ENCODE measurements at places on chromosomes 11 and 22.

DNA sequence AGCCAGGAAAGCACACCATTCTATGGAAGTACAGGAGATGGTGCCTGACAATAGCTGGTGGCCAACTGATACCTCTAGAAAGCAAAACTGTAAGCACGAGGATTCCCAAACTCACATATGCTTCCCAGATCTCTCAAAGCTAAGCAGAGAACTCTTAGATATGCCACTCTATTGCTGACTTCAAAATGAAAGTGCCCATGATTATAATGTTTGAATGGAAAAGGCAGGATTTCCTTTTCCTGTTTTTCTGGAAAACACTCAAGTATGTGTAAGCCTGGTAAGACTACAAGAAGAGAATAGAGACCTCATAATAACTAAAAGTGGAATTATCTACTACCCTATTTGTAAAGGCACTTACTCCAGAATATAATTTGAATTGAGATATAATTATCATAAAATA lies 2.6 kb upstream of the CARD18 start:
- no peak for DNase-seq

GRCh38 chr11:134438542-134439537 lies 26.8 kb upstream of the B3GAT1 start:
- DNase-seq, result no peak

DNA sequence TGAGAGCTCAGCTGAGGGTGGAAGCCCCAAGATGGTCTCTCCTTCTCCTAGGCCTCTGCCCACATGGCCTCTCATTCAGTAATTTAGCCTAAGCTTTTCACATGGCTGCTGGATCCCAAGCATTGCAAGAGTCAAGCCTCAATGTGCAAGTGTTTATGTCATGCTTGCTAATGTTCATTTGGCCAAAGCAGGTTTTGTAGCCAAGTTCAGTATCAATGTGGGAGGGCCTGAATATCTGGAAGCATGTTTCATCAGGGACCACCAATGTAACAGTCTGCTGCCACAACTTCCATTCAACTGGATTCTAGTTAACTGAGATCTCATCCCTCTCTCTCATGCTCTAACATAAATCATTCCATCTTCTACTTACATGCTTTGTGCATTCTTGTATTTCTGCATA lies 8.5 kb upstream of the SYTL2 start:
- DNase-seq, result no peak

DNA sequence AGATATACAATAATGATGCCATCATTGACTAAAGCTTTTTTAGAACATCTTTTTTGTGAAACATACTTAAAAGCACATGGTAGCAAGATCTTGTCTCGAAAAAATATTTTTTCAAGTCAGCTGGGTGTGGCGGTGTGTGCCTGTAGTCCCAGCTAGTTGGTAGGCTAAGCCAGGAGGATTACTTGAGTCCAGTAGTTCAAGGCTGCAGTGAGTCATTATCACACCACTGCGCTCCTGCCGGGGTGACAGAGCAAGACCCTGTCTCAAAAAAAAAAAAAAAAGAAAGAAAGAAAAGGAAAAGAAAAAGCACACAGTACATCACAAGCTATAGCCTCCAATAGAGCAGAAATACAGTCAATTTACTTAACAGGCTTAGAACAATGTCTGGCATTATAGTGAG lies 37.0 kb downstream of the ENTHD1 start:
- DNase-seq, result no peak

DNA sequence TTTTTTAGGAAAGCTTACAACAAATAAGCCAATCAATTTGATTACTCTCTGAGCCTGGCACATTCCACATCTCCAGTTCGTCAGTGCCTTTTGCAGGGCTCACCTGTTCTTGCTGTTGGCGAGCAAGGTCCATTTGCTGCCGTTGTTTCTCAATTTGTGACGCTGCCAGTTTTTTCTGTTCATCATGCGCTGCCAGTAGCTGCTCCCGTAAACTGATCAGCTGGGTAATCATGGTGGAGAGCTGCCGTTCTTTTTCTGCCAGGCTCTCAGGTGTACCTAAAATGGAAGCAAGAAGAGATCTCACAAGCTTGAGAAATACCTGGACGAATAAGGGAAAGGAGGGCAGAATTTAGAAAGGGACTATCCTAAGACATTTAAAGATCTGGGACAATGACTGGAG lies 169.7 kb downstream of the SOX6 start:
- DNase-seq, result no peak

- peak; percentile 70 for DNase-seq
Measured at GRCh38 chr11:33829430-33830141, 55.3 kb upstream of the FBXO3 start.

GRCh38 chr11:78217650-78218541 lies 29.2 kb downstream of the USP35 start:
- DNase-seq, result no peak

DNA sequence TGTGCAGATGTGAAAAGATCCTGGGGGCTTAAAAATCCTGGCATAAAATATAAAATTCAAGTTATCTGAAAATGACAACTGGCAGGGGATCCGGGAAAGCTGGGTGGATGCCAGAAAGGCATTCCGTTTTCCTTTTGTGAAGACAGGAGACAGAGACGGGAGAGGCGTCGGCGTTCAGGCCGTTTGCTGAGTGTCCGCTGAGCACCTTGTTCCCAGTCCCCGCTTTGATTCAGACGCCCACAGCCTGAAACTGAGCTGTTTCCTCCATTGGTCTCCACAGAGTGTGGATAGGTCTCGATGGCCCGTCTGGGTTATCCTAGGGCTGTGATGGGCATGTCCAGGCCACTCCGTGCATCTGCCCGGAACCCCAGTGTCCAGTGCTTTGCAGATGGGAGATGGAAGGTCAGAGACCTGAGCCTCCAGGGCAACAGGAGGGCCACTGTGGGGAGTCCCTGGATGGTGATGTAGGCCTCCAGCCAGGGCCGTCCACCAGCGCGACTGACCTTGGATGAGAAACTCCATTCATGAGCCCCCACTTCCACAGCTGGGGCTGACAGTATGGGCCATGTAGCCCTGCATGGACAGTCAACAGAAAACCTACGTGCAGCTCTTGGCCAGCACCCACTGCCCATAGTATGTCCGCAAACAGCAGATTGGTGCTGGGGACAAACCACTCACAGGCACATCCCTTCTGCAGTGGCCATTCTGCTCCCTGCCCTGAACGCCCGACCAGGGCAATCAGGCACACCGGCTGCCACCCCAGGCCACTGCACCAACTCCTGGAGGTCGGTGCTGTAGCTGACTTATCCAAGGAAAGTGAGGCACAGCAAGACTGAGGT lies 11.6 kb downstream of the MRGPRF start:
- DNase-seq, result no peak

- no peak for DNase-seq
Measured at GRCh38 chr11:122354025-122354697, 238.1 kb upstream of the BLID start.

GRCh38 chr11:47768101-47768612 lies 1.0 kb upstream of the FNBP4 start:
- peak; percentile 75 for DNase-seq

DNA sequence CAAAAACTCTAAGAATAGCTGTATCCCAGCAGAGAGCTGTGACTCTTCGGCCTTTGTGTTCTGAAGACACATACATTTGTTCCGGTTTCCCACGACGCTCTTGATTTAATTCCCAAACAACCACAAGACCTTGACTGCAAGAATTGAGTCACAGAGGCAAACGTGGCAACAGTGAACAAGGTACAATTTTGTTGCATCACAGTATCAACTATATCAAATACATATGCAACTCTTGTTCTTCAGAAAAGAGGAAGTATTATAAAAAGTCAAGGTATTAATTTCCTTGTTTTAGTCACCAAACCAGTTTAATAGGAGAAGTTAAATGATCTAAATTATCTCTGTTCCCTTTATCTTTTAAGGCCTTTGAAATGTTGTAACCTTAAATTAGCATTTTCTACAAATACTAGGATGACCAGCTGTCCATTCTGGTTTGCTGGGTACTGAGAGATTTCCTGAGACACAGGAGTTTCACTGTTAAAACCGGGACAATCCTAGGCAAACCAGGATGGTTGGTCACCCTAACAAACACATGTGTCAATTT lies 11.1 kb downstream of the HPS5 start:
- no peak for DNase-seq

- no peak for DNase-seq
Measured at GRCh38 chr11:122697636-122698167, 42.2 kb downstream of the UBASH3B start.

- DNase-seq, result no peak
Measured at GRCh38 chr11:74620531-74620930, 28.1 kb downstream of the POLD3 start.

DNA sequence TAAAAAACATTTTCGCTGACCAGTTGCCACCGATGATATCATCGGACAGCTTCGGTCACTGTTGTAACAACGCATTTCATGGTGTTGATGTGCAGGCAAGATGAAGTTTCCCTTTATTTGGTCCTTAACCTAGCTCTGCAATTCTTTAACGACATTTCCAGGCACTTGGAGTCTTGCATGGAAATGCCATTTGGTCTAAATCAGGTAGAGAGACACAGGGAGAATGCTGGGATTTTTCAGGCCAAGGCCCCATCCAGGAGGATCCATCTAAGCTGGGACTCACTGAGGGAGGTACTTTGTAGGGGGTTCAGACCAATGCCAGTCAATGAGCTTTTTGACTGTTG lies 121.5 kb upstream of the RCN1 start:
- no peak for DNase-seq

DNA sequence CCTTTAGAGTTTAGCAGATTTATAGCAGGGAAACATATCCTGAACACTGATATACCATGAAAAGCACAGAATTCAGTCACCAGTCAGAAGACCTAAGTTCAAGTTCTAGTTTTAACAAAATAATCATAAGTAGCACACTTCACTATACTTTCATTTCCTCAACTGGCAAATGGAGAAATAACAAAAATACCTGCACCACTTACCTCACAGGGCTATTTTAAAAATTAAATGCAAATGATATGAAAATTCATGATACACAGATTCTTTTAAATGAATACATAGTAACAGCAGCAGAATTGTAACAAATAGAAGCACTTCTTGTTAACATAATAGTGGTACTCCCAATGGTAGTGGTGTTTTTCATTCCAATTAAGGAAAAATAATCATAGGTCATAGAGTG lies 139.0 kb downstream of the FCHSD2 start:
- no peak for DNase-seq

GRCh38 chr11:8758619-8759169 lies 76.1 kb downstream of the RPL27A start:
- no peak for DNase-seq

- DNase-seq, result no peak
Measured at GRCh38 chr22:31912407-31912743, 32.0 kb upstream of the YWHAH start.
